ENCODE measurements at places on chromosomes 6 and 20.

DNA sequence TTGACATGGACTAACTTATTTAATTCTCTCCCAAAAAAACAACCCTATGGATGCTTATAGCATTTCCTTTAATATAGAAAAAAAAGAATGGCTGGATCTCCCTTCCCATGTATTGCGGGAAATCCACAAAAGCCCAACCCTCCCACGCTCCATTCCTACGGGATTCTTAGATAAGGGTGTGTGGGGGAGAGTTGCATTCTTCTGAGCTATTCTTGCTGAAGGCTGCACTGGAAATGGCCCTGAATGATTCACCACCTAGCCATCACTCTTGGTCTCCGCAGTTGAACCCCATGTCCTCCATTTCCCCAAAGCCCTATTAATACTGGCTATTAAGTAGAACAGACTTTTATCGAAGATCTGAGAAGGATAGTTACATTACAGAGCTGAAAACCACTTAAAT, 41.9 kb upstream of the ADGRF5 start:
- no peak for DNase-seq

DNA sequence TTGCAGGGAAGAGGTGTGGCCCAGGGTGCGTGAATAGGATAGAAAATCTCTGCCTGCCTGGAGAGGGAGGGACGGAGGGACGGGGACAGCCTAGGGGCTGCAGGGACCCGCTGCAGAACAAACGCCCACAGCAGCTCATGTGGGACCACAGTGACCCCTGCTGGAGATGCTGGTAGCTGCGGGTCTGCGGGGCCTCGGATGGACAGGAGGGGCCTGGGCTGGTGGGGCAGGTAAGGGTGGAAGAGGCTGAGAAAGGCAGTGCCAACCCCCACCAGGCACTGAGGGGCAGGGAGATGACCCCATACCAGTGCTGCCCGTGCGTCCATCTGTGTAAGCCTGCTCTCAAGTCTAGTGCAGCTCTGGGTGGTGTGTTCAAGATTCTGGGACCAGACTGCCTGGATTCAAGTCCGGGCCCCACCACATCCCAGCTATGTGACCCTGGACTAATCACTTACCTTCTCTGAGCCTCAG, 39.4 kb downstream of the KIAA1755 start:
- DNase-seq = peak; percentile 88

GRCh38 chr20:7850775-7851490, 89.3 kb downstream of the HAO1 start:
- DNase-seq = no peak

DNA sequence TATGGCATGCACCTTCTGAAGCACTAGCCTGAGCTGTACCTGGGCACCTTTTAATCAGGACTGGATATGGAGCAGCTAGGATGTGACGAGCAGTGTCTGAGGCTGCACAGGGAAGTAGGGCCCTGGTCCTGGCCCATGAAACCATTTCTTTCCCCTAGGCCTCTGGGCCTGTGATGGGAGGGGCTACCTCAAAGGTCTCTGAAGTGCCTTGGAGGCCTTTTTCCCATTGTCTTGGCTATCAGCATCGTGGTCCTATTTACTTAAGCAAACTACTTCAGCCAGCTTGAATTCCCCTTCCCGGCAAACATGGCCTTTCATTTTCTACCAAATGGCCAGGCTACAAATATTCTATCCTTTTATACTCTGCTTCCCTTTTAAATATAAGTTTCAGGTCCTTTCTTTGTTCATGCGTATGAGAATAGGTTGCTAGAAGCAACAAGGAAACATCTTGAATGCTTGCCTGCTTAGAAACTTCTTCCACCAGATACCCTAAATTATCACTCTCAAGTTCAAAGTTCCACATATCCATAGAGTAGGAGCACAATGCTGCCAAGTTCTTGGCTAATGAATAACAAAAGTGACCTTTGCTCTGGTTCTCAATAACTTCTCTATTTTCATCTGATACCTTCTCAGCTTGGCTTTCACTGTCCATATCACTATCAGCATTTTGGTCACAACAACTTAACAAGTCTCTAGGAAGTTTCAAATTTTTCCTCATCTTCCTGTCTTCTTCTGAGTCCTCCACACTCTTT, 673.1 kb downstream of the HTR1B start:
- no peak for DNase-seq

DNA sequence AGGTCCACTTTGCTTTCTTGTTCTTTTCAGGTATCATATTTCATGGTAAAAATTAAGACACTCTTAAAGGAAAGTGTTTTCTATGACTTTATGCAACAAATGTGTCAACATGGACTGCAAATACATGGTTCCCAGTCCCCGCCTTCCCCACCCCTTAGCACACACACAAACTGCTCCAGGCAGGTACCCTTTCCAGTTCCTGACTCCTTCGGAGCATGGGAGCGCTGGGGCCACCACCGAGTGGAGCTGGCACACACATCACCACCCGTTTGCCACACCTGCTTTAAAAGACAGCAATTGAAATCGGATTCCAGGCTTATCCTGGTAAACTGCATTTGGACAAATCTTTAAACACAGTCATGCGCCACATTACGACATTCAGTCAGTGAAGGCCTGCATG, 22.2 kb downstream of the RNASET2 start:
- no peak for DNase-seq

- DNase-seq = peak; percentile 34
Measured at GRCh38 chr20:47576516-47577033, 74.9 kb downstream of the NCOA3 start.

- DNase-seq = no peak
Measured at GRCh38 chr20:56630086-56630493, 984 bp downstream of the TFAP2C start.

- DNase-seq = no peak
Measured at GRCh38 chr20:20637998-20638725, 74.3 kb downstream of the RALGAPA2 start.

DNA sequence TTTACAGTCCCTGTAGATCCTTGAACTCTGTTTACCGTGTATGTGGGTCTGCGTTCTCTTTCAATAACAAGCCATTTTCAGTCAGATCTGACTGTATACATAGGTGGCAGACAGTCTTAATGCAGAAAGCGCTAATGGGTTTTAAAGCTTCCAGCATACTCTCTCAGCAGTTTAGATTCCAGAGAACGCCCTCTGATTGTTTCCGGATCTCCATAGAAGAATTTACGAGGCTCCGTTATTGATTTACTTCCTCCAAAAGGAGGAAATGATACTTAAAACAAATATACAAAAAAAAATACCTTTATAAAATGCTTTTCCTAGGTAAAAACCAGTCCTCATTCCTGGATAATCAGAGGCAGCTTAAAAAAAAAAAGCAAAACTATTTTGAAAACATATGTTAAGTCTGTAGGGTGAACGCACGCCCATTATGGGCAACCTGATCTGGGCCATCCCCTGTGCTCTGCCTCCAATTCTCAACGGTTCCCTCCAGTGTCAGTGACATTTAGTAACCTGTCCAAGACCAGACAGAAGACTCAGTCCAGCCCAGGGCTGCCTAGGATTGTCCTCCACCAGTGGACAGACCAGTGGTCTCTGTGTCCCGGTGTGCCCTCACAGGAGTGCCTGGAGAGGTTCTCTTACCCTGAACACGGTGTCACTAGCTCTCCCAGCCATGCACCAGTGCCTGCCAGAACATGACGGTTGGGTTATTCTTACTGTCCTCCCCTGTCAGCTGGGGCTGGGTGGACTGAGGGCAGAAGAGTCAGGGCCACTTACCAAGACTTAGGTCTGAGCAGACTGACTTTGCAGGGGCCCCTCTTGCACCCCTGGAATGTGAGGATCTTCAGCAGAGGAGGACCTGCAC, 217.3 kb downstream of the ARID1B start:
- DNase-seq = no peak

GRCh38 chr6:29597184-29597583, 12.3 kb downstream of the OR2H2 start:
- DNase-seq = no peak

DNA sequence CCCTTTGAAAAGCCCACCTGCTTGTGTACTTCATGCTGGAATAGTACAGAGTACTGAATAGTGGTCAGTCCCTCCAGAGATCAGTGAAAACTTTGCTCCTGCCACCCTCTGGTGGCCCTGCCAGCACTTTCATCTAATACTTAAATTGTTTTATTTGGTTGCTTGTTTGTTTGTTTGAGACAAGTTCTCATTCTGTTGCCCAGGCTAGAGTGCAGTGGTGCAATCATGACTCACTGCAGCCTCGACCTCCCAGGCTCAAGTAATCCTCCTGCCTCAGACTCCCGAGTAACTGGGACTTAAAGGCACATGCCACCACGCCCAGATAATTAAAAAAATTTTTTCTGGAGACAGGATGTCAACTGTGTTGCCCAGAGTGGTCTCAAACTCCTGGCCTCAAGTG, 9.1 kb downstream of the FAM83D start:
- no peak for DNase-seq

DNA sequence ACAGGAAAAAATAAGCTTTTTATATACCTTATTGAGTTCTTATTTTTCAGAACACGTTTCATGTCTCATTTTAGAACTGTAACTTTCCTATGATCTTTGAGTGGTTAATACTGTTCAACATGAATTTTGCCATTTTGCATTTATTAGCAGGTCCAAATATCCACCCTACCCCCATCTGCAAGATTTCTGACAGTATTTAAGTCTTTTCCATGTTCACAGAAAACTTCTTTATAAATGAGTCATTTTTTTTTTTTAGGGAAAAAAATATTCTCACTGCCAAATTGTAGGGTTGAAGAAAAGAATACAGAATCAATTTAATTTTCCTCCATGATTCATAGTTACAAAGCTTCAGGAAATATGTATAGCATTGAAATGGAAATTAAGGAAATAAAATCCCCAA, 101.8 kb downstream of the COL21A1 start:
- DNase-seq = no peak

GRCh38 chr6:33827546-33828451, 24.0 kb upstream of the MLN start:
- DNase-seq = no peak

DNA sequence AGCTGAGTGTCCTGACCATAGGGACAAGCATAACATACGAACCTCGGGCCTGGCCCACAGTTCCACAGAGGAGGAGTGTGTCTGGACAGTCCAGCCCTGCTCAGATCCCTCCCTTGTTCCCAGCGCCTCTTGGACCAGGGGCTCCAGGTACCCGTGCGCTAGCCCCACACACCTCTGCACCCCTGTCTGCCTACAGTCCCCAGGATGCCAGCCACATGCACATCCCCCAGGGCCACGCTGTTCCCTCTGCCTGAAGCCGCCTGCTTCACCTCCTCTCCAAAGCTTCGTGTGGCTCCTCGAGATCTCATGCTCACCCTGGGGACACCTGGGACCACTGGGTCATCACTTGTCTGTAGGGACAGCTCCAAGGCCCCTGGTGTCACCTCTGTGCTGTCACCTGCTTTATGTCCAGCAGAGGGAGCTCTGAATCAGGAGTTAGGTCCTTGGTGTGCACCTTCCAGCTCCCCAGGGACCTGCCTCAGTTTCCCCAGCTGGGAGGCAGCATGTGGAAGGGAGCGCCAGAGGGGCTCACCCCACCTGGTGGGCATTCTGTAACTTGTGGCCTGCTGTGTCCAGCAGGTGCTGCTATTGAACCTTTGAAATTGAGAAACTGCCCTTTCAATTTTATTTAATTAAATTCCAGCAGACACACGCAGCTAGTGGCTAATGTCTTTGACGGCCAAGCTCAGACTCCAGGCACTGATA, 7.3 kb upstream of the YTHDF1 start:
- DNase-seq = peak; percentile 54

DNA sequence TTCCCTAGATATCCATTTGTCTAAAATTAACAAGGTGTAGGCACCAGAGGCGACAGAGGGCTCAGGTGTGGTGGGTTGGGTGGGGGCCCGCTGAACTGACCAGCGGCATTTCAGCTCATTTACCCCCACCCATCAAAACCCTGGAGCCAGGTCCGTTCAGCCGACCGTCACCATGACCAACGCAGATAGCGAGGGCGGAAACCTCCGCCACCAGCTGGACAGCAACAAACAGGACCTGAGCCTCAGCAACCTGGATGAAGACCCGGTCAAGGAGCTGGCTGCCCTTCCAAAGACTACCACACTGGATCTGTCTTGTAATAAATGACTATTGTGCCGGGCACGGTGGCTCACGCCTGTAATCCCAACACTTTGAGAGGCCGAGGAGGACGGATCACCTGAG, 120.8 kb upstream of the LGSN start:
- no peak for DNase-seq

DNA sequence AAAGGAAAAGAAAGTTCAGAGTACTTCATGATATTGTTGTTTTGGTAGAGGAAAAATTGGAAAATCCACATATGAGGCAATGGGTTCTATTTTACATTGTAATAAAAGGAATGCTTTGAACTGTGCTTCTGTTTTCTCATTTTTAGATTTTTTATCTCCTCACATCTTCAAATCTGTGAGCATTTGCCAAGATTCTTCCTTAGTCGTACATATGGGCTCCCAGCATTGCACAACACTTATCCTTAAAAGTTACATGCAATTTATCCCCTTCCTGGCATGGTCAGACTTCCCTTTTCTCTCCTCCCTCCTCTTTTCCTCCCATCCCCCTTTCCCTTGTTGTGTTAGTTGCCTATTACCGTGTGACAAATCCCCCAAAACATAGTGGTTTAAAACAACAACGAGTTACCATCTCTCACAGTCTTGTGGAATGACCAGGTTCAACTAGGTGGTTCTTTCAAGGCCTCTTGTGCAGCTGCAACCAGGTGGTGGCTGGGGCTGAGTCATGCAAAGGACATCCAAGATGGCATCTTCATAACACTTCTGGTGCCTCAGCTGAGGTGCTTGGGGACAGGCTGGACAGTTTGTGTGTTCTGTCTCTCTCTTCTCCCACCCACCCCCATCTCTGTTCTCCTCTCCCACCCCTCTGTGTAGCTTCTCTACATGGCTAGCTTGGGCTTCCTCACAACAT, 68.7 kb downstream of the TXNDC5 start:
- no peak for DNase-seq

DNA sequence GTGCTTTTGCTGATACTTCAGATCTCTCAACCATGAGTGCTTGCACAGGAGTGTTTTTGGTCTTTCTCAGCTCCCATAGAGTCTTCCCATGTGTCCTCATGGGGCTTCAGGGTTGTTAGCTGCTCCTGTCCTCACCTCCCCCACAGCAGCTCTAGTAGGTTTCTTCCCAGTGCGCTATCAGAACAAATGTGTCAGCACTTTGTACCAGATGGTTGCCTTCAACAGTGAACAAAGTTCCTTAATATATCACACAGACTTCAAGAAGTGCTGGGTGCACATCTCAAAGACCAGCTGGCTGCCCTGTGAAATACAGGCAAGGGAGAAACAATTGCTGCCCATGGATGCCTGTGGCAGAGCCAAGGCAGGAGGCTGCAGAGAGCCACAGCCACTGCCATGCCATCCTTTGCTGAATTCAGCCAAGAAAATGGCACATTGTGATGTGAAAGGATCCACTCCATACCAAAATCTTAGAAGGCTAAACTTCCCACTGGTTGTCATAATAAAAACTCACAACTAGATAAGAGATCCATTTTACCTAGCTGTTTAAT, 471.3 kb downstream of the C6orf118 start:
- no peak for DNase-seq

GRCh38 chr6:56220078-56220477, 27.3 kb downstream of the COL21A1 start:
- DNase-seq = no peak

GRCh38 chr6:118285791-118286190, 262.3 kb upstream of the PLN start:
- DNase-seq = no peak
